ENCODE measurements at places on chromosomes 2 and 18.

- DNase-seq: peak; percentile 21
Observed at GRCh38 chr2:169222665-169223064, 139.7 kb downstream of the LRP2 start.

DNA sequence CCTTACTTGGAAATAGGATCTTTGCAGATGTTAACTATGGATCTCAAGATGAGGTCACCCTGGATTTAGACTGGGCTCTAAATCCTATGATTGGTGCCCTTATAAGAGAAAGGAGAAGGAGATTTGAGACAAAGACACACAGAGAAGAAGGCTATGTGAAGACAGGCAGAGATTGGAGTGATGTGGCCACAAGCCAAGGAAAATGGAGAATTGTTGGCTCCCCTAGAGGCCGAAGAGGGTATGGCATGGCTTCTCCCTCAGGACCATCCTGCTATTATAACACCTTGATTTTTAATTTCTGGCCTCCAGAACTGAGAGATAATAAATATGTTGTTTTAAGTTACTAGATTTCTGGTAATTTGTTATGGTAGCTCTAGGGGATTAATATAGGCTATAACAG lies 7.6 kb downstream of the CYBRD1 start:
- DNase-seq: peak; percentile 61

GRCh38 chr2:75403991-75404428 lies 156.7 kb downstream of the EVA1A start:
- peak; percentile 68 for DNase-seq

DNA sequence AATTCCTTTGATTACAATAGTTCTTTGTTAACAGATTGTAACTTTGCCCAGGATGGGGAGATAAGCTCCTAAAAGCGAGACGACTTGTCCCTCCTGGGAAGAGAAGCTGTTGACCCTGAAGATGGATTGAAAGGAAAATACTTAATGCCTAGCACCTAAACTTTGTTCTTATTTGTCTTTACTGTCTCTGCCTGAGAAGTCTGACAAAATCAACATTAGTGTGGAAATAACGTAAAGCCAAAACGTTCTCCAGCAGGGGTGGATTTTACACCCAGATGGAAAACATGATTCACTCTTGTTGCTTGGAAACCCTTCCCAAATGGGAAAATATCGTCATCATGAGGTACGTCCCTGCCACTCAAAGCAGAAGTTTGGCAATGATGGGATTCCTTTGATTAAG lies 450.1 kb downstream of the SLC4A3 start:
- DNase-seq: no peak

GRCh38 chr2:47079515-47080412 lies 75.3 kb downstream of the STPG4 start:
- DNase-seq: no peak

DNA sequence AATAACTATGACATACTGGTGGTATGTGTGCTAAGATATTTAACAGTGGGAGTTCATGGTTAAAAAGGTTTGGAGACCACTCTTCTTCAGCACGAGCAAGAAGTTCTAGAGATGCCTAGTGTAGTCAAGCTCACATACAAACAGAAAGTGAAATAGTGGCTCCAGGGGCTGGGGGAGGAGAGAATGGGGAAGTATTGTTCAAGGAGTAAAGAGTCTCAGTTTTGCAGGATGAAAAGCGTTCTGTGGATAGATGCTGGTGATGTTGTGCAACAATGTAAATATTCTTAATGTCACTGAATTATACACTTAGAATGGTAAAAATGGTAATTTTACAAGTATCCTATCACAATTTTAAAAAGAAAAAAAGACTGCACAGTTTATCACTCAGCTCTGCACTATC lies 29.0 kb upstream of the EPAS1 start:
- DNase-seq: peak; percentile 89

GRCh38 chr18:79429785-79430281 lies 34.1 kb downstream of the NFATC1 start:
- DNase-seq: peak; percentile 88

GRCh38 chr2:216349366-216349765 lies 22.9 kb downstream of the MARCHF4 start:
- no peak for DNase-seq

DNA sequence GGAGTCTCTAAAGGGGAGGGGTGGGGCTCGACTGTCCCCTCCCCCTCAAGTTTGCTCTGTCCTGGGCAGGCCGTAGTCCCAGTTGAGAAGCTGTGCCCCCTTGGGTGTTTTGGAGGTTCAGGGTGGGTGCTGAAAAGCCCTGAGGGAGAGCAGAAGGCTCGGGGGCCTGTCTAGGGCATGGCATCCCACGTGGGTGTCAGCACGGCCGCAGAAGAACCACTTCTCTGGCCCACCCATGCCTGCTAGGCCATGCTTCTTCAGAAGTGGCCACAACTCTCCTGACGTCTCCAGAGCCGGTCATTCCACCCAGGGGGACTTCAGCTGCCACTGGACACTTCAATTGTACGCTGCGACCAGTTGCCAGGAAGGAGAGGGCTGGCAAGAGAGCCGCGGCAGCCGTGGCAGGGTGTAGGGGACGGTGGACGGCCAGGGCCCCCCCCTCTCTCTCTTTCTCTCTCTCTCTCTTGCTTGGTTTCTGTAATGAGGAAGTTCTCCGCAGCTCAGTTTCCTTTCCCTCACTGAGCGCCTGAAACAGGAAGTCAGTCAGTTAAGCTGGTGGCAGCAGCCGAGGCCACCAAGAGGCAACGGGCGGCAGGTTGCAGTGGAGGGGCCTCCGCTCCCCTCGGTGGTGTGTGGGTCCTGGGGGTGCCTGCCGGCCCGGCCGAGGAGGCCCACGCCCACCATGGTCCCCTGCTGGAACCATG lies at the start of gene INPP5D:
TSS of gene INPP5D (plus strand) at position 546 of the 704 bp plus-strand sequence. CDS start at position 683, 137 bp downstream.
- DNase-seq: peak; percentile 92

DNA sequence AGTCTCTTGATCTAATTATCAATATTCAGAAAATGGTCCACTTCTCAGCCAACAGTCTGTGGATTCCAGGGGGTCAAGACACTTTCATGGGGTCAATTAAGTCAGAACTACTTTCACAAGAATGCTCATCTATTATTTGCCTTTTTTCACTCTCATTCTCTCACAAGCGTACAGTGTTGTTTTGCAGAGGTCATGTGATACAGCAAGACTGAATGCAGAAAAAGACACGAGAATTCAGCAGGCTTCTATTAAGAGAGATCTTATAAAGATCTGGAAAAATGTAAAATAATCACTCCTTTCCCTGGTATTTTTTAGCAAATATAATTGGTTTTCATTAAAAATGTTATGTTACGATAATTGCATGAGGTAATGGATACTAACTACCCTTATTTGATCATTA lies 8.7 kb downstream of the RPRD1A start:
- no peak for DNase-seq

- no peak for DNase-seq
Observed at GRCh38 chr18:34281290-34281689, 56.6 kb upstream of the NOL4 start.

DNA sequence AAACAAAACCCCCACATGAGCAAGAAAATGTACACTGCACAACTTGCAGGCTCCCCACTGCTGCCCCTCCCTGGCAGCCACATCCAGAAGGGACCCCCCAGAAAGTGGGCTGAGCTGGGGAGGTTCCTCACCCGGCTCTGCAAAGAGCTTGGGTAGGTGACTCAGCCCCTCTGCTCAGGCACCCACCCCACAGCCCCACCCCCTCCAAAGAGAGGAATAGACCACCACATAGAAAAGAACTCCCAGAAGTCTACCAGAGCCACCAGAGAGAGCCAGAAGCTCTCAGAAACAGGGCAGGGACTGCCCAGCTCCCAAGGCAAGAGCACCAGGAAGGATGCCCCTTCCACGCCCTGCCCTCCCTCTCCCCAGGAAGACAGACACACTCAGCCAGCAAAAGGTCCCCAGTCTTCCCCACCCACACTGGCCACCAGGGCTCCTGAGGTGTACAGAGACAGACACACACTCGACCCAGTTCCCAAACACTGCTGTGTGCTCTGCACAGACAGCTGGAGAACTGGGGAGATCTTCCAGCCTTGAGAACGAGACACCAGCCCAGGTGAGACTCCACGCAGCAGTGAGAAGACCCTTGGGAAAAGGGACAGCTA lies 28.2 kb downstream of the BIN1 start:
- DNase-seq: no peak

Data from OCI-M1 (cell line).